ENCODE measurements at places on chromosomes 12 and 14.

- DNase-seq: no peak
Measured at GRCh38 chr14:74604911-74605310, 7.1 kb downstream of the LTBP2 start.

DNA sequence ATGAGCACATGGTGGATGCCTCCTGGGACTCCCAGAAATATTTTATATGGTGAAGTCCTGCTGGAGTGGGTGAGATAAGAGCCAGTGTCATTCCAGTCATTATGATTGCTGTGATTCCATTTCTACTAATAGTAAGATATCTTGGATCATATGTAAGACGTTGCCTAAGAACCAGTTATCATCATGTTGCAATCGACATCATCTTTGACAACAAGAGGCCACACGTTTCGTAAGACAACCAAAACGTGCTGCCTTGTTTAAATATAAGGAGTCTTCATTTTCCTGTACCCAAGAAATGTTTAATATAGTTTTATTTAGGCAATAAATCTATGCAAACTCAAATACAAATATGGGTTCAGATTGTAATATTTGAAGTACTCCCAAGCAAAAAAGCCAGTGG lies 58.4 kb downstream of the SPTSSA start:
- DNase-seq: peak; percentile 5

DNA sequence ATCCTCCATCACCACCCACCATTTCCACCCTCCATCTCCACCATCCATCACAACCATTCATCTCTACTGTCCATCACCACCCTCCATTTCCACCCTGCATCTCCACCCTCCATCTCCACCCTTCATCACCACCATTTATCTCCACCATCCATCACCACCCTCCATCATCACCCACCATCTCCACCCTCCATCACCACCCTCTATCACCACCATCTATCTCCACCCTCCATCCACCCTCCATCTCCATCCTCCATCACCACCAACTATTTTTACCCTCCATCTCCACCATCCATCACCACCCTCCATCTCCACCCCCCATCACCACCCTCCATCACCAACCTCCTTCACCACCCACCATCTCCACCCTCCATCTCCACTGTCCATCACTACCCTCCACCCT lies 4.7 kb upstream of the CEP170B start:
- DNase-seq: no peak

- DNase-seq: peak; percentile 1
Measured at GRCh38 chr14:53640695-53641094, 315.9 kb downstream of the BMP4 start.

- peak; percentile 20 for DNase-seq
Measured at GRCh38 chr12:98645572-98646067, 530 bp downstream of the APAF1 start.
